CD4-positive, alpha-beta T cell (primary cell): ENCODE measurements at places on chromosomes 11 and 22. TPM values are rescaled to one million over a fixed set of nuclear protein-coding genes. Genes with fewer than 3 reads are reported as not detected.

SLC17A6 gene
- total RNA-seq, result not detected

MMP27 gene
- not detected for total RNA-seq

- H3K4me3 ChIP-seq, result no peak overlapping the region
- no peaks in the 10 kb centered on the region for H3K27me3 ChIP-seq
- no peak overlapping the region for H3K27ac ChIP-seq
- H3K4me1 ChIP-seq, result no peaks in the 10 kb centered on the region
- DNase-seq, result no peak
Measured at GRCh38 chr11:16456366-16456765, 100.0 kb upstream of the SOX6 start.

- H3K27ac ChIP-seq, result no peak overlapping the region
- H3K27me3 ChIP-seq, result no peaks in the 10 kb centered on the region
- H3K4me1 ChIP-seq, result no peaks in the 10 kb centered on the region
Measured at GRCh38 chr11:78386215-78386941, 31.2 kb downstream of the GAB2 start.

DNA sequence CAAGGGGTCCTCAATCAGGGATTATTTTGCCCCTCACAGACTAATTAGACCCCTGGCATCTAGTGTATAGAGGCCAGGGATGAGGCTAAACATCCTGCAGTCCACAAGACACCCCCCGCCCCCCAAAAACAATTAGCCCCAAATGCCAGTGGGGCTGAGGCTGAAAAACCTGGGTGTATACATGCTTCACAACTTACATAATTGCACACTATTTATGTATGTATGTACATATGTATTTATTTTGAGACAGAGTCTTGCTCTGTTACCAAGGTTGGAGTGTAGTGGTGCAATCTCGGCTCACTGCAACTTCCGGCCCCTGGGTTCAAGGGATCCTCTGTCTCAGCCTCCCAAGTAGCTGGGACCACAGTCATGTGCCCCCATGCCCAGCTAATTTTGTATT is 28.8 kb upstream of the SHANK2 start:
- DNase-seq, result no peak
- no peaks in the 10 kb centered on the region for H3K27me3 ChIP-seq
- H3K36me3 ChIP-seq, result no peaks in the 10 kb centered on the region
- H3K4me3 ChIP-seq, result no peak overlapping the region
- H3K27ac ChIP-seq, result no peak overlapping the region

DNA sequence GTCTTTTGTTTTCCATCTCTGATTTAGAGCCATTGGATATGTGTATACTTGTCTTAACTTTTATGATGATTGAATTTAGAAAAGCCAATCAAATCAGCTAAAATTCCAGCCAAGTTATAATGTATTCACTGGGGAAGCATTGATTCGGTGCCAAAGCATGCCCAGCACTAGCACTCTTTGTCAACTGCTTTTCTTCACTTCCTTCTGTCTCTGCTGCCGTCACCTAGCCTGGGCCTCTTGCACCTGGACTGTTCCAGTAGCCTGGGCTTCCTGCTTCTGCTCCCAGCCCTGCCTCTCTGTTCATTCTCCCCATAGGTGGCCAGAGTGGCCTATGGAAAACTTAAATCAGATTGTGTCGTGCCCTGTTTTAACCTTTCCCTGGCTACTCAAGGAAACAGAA is 80.7 kb downstream of the NAV2 start:
- H3K4me3 ChIP-seq, result no peak overlapping the region
- no peaks in the 10 kb centered on the region for H3K27me3 ChIP-seq
- DNase-seq, result no peak
